Peyer's patch (tissue), 4 donors: ENCODE measurements at places on chromosomes 5 and 9. TPM values are rescaled to one million over a fixed set of nuclear protein-coding genes. Genes with fewer than 3 reads are reported as not detected.

FAM53C gene
- 22.1 TPM for total RNA-seq

CRB2 gene
- total RNA-seq, result not detected

ANXA2R gene
- 5.1 TPM for total RNA-seq

ZDHHC11B gene
- 52.0 TPM for total RNA-seq

PCDHGB7 gene
- total RNA-seq, result 4.1 TPM

SLC6A3 gene
- total RNA-seq, result 0.40 TPM

CATSPER3 gene
- total RNA-seq, result 1.1 TPM

DNA sequence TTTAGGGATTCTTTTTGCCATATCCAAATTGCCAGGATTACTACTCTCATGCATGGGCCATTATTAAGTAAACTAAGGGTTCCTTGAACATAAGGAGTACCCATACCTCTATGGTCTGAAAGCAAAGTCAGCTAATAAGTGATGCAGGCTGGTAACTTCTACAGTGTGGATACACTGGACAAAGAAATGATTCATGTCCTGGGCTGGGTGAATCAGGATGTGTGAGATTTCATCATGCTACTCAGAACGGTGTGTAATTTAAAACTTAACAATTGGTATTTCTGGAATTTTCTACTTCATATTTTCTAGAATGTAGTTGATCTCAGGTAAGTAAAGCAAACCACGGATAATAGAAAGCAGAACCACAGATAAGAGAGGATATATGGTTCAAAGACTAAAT lies 428.8 kb downstream of the CHSY3 start:
- no peak for DNase-seq
- H3K4me1 ChIP-seq, result no peaks in the 10 kb centered on the region
- no peaks in the 10 kb centered on the region for H3K27me3 ChIP-seq
- H3K36me3 ChIP-seq, result no peaks in the 10 kb centered on the region

GRCh38 chr5:80934751-80935150 lies 25.4 kb upstream of the RASGRF2 start:
- DNase-seq, result no peak
- no peak overlapping the region for H3K4me3 ChIP-seq
- no peak overlapping the region for H3K27ac ChIP-seq
- no peaks in the 10 kb centered on the region for H3K4me1 ChIP-seq
- no peaks in the 10 kb centered on the region for H3K36me3 ChIP-seq

- H3K4me3 ChIP-seq, result no peak overlapping the region
- no peak for DNase-seq
- no peaks in the 10 kb centered on the region for H3K36me3 ChIP-seq
- H3K27ac ChIP-seq, result no peak overlapping the region
- H3K27me3 ChIP-seq, result no peaks in the 10 kb centered on the region
- H3K4me1 ChIP-seq, result no peaks in the 10 kb centered on the region
Observed at GRCh38 chr5:11504065-11504885, 400.0 kb downstream of the CTNND2 start.

DNA sequence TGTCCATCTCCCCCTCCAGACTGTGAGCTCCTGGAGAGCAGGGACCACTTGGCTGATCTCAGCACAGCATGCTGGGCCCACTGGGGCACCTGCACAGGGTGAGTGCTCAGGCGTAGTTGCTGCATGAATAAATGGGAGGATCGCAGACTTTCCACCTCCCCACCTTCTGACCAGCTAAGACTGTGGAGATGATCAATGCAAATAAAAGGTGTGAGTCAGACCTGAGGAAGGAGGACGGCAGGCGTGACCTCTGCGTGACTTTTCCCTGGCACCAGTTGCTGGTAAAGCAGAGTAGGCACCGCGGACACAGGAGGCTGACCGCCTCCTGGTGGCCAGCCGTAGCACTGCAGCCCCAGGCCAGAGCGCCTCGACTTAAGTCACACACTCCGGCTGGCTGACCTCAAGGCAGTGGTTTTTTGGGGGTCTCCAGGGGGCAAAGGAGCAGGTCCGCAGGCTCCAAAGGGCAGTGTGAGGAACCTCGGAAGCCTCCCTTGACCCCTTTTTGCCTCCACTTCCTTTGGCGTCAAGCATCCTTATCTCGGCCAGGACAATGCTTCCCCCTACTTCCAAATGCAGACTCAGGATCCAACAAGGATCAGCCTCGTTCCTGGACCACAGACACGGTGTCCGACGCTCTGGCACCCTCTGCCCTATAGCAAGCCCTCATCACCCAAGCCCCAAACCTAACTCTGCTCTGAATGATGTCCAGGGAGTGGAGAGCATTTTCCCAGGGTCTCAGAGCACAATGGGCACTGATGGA lies 12.7 kb upstream of the TDRD7 start:
- no peak overlapping the region for H3K4me3 ChIP-seq
- no peak overlapping the region for H3K27ac ChIP-seq

GRCh38 chr9:95368377-95369160 lies 51.1 kb upstream of the FANCC start:
- H3K4me1 ChIP-seq, result no peaks in the 10 kb centered on the region
- no peaks in the 10 kb centered on the region for H3K36me3 ChIP-seq
- no peak overlapping the region for H3K4me3 ChIP-seq
- no peak for DNase-seq

DNA sequence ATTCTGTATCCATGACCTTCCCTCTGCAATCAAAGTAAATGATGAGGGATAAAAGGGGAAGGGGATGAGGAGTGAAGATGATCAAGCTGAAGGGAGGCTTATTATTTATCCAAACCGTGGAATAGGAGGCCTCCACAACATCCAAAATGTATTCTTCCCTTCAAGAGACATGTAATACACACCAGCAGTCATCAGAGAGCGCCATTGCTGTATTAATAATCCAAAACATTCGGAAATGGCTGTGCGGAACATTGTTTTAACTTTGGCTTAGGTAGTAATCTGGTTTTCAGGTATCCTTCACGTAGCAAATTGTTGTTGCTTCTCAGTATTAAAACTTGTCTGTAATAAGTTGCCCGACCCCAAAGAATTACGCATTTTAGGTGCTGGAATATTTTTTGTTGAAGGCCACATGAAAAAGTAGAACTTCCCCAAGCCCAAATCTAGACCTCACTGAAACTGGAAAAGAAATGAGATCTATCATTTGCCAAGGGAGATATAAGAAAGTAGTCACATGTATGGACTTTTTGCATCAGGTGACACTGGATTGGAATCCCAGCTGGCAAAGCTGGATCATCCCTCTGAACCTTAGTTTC lies 2.6 kb upstream of the BOD1 start:
- no peaks in the 10 kb centered on the region for H3K27me3 ChIP-seq
- no peak overlapping the region for H3K4me3 ChIP-seq
- H3K36me3 ChIP-seq, result no peaks in the 10 kb centered on the region
- no peak overlapping the region for H3K27ac ChIP-seq
- DNase-seq, result peak; percentile 79

DNA sequence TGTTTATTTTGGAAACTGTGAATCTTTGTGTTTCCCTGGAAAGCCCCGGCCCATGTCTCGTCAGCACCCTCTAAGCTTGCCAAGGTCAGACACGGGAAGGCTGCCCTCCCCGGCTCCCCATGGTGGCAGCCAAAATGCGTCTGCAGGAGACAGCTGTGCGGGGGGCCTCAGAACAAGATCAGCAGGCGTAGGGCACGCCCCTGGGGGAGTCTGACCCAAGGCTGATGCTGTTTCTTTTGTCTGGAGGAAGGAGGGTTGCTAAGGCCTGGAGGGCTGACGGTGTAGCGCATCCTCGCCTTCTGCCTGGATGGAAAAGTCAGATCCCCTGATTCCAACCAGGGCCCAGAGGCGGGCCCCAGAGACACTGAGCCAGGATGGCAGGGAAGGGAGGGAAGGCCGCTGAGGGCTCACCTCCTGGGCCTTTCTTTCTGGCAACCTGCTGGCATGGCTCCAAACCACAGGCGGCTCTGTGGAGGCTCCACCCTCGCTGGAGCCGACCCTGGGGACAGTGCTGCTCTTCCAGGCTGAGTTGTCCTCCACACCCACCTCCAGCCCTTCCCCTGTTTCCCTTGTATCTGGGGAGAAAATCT lies 57.2 kb downstream of the OLFM1 start:
- no peak overlapping the region for H3K4me3 ChIP-seq
- no peaks in the 10 kb centered on the region for H3K27me3 ChIP-seq
- DNase-seq, result no peak
- no peak overlapping the region for H3K27ac ChIP-seq
- H3K4me1 ChIP-seq, result no peaks in the 10 kb centered on the region

DNA sequence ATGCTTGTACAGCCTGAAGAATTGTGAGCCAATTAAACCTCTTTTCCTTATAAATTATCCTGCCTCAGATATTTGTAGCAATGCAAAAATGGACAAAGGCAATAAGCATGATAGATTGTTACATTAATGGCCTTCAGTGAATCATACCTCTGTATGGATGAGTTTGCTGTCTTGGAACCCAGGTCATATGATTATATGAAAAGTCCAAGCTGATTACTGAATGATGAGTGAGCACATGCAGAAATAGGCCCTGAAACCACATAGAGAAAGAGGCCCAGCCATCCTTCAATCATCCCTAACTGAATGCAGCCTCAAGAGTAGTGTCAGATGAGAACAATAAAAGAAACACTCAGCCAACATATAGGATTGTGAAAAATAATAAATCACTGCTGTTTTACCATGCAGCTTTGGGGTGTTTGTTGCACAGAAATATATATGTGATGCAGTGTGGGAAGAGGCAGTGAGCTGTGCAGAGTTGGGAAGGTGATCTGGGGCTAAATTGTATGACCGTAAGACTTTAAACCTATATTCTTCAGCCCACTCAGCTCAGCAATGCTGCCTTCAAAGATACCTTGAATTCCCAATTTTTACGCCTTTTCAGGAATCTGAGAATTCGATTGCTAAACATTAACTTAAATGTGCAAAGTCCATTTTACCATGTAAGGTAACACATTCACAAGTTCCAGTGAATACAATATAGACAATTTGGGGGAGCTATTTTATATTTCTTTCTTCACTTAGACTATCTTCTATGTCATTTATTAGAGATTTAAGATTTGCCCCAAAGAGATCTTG lies 36.3 kb upstream of the SHISAL2B start:
- H3K4me3 ChIP-seq, result no peak overlapping the region
- no peak overlapping the region for H3K27ac ChIP-seq
- H3K4me1 ChIP-seq, result no peaks in the 10 kb centered on the region
- no peaks in the 10 kb centered on the region for H3K27me3 ChIP-seq

DNA sequence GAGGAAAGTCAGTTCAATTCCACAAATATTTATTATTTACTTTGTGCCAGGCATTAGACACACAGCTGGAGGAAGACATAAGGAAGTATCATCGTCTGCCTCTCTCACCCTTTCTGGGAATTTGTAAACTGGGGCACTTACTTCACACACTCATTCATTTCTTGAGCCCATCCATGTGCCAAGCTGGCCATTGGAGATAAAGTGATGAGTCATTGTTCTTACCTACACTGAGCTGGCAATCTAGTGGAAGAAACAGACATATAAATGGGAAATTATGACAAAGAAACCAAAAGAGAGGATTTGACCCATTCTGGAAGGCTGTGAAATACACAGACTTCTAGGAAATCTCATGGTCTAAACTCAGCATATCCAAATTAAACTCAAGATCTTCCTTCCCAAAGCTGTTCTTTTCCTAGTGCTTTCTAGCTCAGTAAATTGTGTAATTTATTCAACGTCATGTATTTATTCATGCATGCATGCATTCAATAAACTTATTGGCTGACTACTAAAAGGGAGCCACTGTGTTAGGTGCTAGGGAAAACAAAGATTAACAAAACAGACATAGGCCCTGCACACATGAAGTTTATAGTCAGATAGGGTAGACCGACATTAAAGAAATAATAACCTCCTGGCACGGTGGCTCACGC lies 65.3 kb downstream of the SH3RF2 start:
- no peak for DNase-seq
- no peak overlapping the region for H3K4me3 ChIP-seq
- H3K27me3 ChIP-seq, result no peaks in the 10 kb centered on the region
- H3K4me1 ChIP-seq, result no peaks in the 10 kb centered on the region

- no peaks in the 10 kb centered on the region for H3K36me3 ChIP-seq
- H3K27ac ChIP-seq, result no peak overlapping the region
- no peak overlapping the region for H3K4me3 ChIP-seq
Observed at GRCh38 chr5:150765011-150765798, 6.4 kb upstream of the DCTN4 start.

- H3K4me3 ChIP-seq, result no peak overlapping the region
- H3K4me1 ChIP-seq, result no peaks in the 10 kb centered on the region
- H3K27ac ChIP-seq, result no peak overlapping the region
- H3K36me3 ChIP-seq, result no peaks in the 10 kb centered on the region
Observed at GRCh38 chr5:78797936-78798672, 149.5 kb upstream of the LHFPL2 start.

DNA sequence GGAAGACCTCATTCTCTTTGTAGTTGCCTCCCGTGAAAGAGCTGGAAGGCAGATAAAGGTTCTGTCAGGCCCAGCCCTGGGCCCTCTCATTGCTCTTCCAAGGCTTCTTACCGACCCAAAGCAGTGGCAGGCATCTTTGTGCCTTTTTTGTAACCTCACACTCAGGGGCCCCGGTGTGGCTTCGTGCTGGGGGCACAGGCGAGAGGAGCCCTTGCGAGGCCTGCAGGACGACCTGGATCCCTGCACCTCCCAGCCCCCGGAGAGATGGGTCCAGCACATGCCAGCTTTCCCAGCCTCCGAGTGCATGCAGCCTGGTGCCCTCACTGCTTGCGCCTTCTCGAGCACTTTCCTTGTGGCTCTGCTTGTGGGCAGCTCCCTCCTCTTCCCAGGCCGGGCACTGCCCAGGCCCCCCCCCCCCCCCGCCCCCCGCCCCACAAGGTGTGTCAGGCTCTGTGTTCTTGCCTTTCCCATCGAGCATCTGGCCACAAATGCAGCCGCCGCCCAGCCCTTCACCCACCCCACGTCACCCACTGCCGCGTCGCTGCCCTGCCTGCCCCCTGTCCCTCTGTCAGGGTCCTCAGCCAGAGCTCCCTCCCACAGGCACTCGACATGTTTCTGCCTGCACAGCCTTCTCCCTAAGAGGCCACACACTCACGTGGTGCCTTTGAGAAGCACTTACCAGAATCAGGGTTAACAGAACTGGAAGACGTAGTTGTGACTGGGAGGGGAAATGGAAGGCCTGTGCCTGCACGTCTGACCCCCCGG lies 63.7 kb upstream of the CACNA1B start:
- no peak for DNase-seq
- no peaks in the 10 kb centered on the region for H3K4me1 ChIP-seq
- H3K27me3 ChIP-seq, result no peaks in the 10 kb centered on the region

- H3K27me3 ChIP-seq, result no peaks in the 10 kb centered on the region
- H3K4me3 ChIP-seq, result no peak overlapping the region
- no peak overlapping the region for H3K27ac ChIP-seq
- no peak for DNase-seq
Observed at GRCh38 chr9:111356481-111357244, 26.6 kb upstream of the OR2K2 start.

DNA sequence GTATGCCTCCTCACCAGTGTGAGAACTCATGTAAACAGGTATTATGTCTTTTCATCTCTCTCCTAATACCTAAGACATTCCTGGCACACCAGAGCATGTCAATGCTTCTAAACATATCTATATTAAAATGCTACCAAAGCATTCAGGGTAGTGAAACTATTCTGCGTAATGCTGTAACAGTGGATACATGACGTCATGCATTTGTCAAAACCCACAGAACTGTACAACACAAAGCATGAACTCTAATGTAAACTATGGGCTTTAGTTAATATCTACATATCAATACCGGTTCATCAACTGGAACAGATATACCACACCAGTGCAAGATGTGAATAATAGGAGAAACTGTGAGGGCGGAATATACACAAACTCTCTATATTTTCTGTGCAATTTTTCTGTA lies 72.2 kb upstream of the GABRP start:
- no peak overlapping the region for H3K27ac ChIP-seq
- no peaks in the 10 kb centered on the region for H3K36me3 ChIP-seq
- H3K4me1 ChIP-seq, result no peaks in the 10 kb centered on the region

- DNase-seq, result no peak
- H3K27ac ChIP-seq, result no peak overlapping the region
- H3K27me3 ChIP-seq, result no peaks in the 10 kb centered on the region
- H3K36me3 ChIP-seq, result no peaks in the 10 kb centered on the region
Observed at GRCh38 chr9:12698986-12699385, 5.8 kb downstream of the TYRP1 start.
